ENCODE measurements at places on chromosomes 4 and X. TPM values are rescaled to one million over a fixed set of nuclear protein-coding genes. Genes with fewer than 3 reads are reported as not detected.

Gene PCDH7
- total RNA-seq, result 1.8 TPM

Gene PPP4R3C
- total RNA-seq, result not detected

Gene PAGE2
- not detected for total RNA-seq

Gene NEUROG2
- total RNA-seq, result not detected

DNA sequence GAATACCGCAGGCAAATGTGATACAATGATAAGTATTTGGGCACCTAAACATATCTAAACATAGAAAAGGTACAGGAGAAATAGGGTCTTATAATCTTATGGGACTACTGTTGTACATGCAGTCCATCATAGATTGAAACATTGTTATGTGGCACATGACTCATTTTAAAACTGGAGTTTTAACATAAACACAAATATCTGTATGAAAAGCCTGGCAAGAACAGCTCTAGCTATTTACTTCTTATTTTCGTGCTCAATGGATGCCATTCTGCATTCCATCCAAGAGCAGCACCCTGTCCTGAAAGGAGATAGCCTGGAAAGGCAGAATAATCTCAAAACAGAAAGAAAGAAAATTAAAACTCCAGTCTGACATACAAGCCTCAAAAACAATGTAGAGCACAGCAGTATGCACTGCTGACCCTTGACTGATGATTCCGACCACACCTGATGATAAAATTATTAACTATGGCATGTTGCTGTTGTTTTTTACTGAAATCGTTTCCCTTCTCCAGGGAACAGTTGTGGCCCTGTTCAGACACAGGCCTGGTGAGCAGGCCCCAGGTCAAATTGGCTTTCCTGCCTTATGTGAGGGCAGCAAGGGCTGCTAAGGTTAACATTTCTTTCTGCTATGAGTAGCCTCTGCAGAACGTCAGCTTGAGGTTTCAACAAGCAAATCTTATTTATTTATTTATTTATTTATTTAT, 152.7 kb downstream of the APBB2 start:
- H3K4me1 ChIP-seq, result no peaks in the 10 kb centered on the region
- H3K36me3 ChIP-seq, result no peaks in the 10 kb centered on the region
- H3K4me3 ChIP-seq, result no peak overlapping the region
- no peak for DNase-seq
- no peaks in the 10 kb centered on the region for H3K27me3 ChIP-seq

DNA sequence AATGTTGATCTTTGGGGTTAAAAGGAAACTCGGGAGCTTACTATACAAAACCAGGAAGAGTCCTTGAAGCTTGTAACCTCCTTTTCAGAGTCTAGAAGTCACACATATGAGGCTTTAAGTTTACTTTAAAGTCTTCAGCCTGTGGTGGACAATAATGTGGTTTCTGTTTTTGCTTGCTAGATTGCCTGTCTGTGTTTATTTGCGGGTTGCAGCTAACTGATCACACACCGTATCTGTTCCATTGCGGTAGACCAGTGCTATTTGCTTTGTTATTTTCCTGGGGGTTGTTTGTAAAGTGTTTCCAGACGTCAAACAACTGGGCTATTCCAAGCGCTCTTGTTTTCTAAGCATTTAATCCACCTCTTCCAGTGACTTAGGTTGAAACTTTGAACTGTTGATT, 143.0 kb upstream of the GYPA start:
- DNase-seq, result no peak
- no peaks in the 10 kb centered on the region for H3K36me3 ChIP-seq
- no peak overlapping the region for H3K4me3 ChIP-seq

- H3K4me3 ChIP-seq, result 0 out of 2 replicates have a peak overlapping the region, but pooled peaks have one; percentile 38
- H3K27me3 ChIP-seq, result no peaks in the 10 kb centered on the region
- no peaks in the 10 kb centered on the region for H3K36me3 ChIP-seq
- H3K27ac ChIP-seq, result 0 out of 2 replicates have a peak overlapping the region, but pooled peaks have one; percentile 23
These were observed 375.2 kb downstream of the GALNTL6 start for GRCh38 chr4:172188248-172188988.

DNA sequence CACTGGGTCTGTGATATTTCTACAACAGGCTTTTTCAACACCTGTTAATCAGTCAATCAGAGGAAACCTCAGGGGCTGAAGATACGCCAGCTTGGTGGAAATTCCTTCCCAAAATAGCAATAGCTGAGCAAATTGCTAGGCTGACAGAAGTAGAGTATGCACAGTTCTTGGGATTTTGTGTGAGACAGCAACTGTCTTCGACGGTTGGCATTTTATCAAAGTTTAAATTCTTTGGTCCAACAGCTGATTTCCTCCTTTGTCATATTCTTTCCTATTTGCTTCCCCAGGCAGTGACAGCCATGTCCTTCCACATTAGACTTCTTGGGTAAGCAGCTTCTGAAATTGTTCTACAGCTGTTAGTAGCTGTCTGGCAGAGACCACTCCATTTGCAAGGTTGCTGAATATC, 8.0 kb upstream of the PALLD start:
- no peaks in the 10 kb centered on the region for H3K36me3 ChIP-seq
- H3K27ac ChIP-seq, result no peak overlapping the region
- no peaks in the 10 kb centered on the region for H3K27me3 ChIP-seq

- H3K4me3 ChIP-seq, result 0 out of 2 replicates have a peak overlapping the region, but pooled peaks have one; percentile 13
- H3K27ac ChIP-seq, result peak overlapping the region; percentile 60
- peaks cover 14% of the 10 kb centered on the region for H3K4me1 ChIP-seq
- H3K27me3 ChIP-seq, result no peaks in the 10 kb centered on the region
- no peaks in the 10 kb centered on the region for H3K36me3 ChIP-seq
These were observed 12.4 kb downstream of the SH3KBP1 start for GRCh38 chrX:19875050-19875431.

DNA sequence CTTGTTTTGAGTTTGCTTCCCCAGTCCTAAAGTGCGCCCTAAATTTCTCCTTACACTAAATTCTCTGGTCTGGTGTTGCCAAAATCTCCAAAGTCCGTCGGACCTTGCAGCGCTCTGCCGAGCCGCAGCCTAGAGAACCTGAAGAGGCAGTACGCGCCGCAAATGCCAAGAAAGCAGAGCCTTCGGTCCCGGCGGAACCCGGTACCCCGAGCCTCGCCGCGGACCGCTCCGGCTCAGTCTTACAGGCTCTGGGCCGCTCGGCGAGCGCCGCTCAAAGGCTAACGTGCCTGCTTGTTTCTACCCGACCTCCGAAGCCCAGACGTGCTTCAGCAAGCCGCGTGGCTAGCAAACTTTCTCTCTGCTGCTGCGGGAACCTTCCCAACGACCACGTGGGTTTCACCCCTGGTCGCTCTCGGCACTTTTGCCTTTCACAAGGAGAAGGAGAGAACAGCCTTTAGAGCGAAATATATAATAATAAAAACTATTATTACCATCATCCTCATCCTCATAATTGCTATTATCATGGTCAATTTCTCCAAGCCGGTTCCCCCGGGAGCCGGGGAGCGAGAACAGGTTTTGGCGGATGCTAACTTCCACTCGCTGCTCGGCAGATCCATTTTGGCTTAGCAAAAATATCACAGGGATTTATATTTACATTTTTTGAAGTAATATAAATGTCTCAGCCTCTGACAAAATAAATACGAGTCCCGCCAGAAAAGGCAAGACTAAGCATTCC, 2.2 kb upstream of the HTR2C start:
- no peaks in the 10 kb centered on the region for H3K4me1 ChIP-seq
- H3K27me3 ChIP-seq, result peaks cover 27% of the 10 kb centered on the region
- H3K27ac ChIP-seq, result no peak overlapping the region
- DNase-seq, result no peak
- no peaks in the 10 kb centered on the region for H3K36me3 ChIP-seq

GRCh38 chr4:4627906-4628305, 86.1 kb upstream of the STX18 start:
- no peaks in the 10 kb centered on the region for H3K36me3 ChIP-seq
- H3K4me3 ChIP-seq, result no peak overlapping the region
- no peak overlapping the region for H3K27ac ChIP-seq
- H3K4me1 ChIP-seq, result no peaks in the 10 kb centered on the region

- no peaks in the 10 kb centered on the region for H3K27me3 ChIP-seq
- H3K36me3 ChIP-seq, result peaks cover 4% of the 10 kb centered on the region
- H3K4me3 ChIP-seq, result no peak overlapping the region
- peak; percentile 45 for DNase-seq
These were observed 107.7 kb downstream of the BLTP1 start for GRCh38 chr4:122259849-122260248.

- peak within 1 kb of the TSS; percentile 92 for H3K4me3 ChIP-seq
- H3K4me1 ChIP-seq, result peaks cover 15% of the 10 kb centered on the region
- no peak within 1 kb of the TSS for H3K27ac ChIP-seq
- H3K36me3 ChIP-seq, result no peaks in the 10 kb centered on the region
- no peaks in the 10 kb centered on the region for H3K27me3 ChIP-seq
These were observed at the start of gene GLRB for GRCh38 chr4:157075811-157076577. Gene GLRB (plus strand): TSS chr4:157076150. CDS start chr4:157078025, 1,875 bp downstream.

DNA sequence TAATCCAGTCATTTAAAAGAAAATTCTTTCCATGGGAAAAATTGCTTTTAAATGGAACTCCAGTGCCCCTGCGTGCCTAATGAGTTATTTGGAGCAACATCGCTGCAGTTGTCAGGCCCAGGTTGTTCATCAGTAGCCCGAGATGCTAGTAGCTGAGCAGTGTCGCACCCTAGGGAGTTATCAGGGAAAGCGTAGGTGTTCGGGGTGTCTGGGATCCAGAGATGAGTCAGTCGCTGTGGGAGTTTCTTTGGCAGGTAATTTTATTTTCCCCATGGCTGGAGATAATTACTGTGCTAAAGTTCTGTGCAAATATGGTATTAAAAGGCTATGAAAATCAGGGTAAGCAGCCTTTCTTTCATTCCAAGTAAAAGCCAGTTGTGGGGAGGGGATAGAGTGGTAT, 49.4 kb downstream of the ANXA3 start:
- peaks cover 36% of the 10 kb centered on the region for H3K36me3 ChIP-seq
- H3K4me1 ChIP-seq, result no peaks in the 10 kb centered on the region
- H3K27me3 ChIP-seq, result no peaks in the 10 kb centered on the region
- no peak overlapping the region for H3K27ac ChIP-seq
- DNase-seq, result no peak

- no peaks in the 10 kb centered on the region for H3K27me3 ChIP-seq
- peaks cover 16% of the 10 kb centered on the region for H3K4me1 ChIP-seq
- peak; percentile 53 for DNase-seq
- H3K36me3 ChIP-seq, result no peaks in the 10 kb centered on the region
- no peak overlapping the region for H3K4me3 ChIP-seq
- peak overlapping the region; percentile 28 for H3K27ac ChIP-seq
These were observed 31.7 kb downstream of the BBS12 start for GRCh38 chr4:122764071-122764820.

DNA sequence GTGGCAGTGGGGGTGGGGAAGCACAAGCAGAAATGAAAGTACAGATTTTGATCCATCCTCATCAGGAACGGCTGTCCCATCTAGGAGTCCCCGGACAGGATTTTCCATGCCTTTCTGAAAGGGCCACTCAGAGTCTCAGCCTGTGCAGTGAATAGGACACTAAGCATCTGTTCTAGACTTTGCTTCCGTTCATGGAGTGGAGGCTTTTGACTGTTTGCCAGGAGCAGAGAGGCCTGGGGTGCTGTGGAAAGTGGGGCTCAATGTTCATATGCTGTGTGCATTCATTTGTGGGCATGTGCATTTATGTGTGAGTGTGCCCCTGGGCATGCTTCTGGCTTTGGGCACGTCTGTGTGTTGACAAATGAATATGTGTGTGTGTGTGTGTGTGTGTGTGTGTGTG, 25.6 kb upstream of the MAMLD1 start:
- no peaks in the 10 kb centered on the region for H3K36me3 ChIP-seq
- no peak overlapping the region for H3K27ac ChIP-seq

- no peaks in the 10 kb centered on the region for H3K27me3 ChIP-seq
- peaks cover 12% of the 10 kb centered on the region for H3K4me1 ChIP-seq
- no peak for DNase-seq
These were observed 263.8 kb downstream of the ARHGAP24 start for GRCh38 chr4:85738721-85739120.

GRCh38 chrX:154727418-154727817, 23.5 kb downstream of the GAB3 start:
- H3K4me3 ChIP-seq, result no peak overlapping the region
- H3K27ac ChIP-seq, result no peak overlapping the region
- peaks cover 38% of the 10 kb centered on the region for H3K4me1 ChIP-seq
- no peaks in the 10 kb centered on the region for H3K27me3 ChIP-seq
- no peak for DNase-seq

Data from PC-3 (cell line).